ENCODE measurements at places on chromosomes 2 and 18.

DNA sequence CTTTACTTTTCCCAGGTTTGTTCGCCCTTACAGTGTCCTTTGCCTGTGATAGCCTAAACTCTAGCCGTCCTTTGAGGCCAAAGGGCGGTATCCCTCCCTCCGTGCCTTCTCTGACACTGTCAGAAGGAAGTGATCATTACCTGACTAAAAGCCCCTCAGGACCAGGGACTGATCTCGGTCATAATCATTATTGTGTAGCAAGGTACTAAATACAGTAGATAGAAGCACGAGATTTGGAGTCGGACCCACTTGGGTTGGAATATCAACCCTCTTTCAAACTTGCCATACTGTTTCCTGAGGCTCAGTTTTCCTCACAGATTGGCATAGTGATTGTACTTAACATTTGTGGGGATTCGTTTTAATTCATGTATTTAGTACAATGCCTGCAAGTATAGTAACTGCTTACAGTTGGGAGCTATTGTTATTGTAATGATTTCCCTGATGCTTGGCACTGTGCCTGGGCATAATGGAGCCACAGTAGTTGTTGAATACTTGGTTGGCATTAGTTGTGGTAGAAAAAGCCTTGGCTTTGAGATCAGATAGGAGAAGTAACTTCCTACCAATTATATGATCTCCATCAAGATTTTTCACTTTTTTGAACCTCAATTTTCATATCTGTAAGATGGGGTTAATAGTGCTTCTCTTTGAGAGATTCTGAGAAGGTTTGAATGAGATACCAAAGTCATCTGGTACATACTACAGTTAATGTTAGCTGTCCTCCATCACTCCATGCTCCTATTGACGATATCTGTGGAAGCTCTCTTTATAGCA is 836 bp downstream of the STK11IP start:
- no peak for DNase-seq

DNA sequence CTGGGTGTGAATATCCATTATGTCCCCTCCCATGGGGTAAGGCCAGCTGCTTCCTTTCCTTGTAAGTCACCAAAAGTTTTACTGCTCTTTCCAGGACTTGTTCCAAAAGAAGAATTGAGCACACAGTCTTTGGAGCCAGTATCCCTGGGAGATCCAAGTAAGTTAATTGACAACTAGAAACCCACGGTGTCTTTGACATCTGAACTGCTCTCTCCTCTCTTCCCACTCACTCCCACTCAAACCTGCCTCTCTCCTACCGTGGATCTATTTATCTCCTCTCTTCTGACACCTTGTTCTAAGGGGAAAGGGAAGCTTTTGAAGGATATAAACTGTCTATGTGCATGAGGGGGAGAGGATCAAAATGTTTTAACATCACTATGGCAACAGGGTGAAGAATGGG is 86.7 kb downstream of the VIT start:
- no peak for DNase-seq

DNA sequence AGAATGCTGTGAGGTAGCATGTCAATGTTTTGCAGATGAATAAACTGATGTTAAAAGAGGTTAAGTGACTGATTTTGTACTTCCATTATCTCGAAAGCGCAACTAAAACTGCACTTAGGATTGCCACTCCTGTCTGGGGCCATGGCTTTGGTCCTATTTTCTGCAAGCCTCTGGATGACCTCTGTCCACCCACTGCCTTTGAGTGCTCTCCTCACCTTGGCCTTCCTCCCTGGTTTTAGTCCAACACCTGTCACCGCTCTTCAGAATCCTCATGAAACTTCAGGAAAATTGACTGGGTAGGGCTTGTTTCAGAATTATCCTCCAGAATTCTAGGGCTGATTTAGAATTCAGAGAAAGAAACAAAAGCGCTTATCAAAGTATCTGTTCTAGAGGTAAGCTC is 51.1 kb upstream of the HNMT start:
- DNase-seq, result no peak

GRCh38 chr2:241314226-241315092 is 1.0 kb downstream of the HDLBP start:
- DNase-seq, result peak; percentile 60

- DNase-seq, result peak; percentile 91
Measured at GRCh38 chr2:191676790-191677645, 918 bp upstream of the NABP1 start.

- DNase-seq, result no peak
Measured at GRCh38 chr2:100887713-100888495, 68.0 kb downstream of the NPAS2 start.

GRCh38 chr2:232581725-232582124 is 31.2 kb downstream of the EIF4E2 start:
- no peak for DNase-seq

DNA sequence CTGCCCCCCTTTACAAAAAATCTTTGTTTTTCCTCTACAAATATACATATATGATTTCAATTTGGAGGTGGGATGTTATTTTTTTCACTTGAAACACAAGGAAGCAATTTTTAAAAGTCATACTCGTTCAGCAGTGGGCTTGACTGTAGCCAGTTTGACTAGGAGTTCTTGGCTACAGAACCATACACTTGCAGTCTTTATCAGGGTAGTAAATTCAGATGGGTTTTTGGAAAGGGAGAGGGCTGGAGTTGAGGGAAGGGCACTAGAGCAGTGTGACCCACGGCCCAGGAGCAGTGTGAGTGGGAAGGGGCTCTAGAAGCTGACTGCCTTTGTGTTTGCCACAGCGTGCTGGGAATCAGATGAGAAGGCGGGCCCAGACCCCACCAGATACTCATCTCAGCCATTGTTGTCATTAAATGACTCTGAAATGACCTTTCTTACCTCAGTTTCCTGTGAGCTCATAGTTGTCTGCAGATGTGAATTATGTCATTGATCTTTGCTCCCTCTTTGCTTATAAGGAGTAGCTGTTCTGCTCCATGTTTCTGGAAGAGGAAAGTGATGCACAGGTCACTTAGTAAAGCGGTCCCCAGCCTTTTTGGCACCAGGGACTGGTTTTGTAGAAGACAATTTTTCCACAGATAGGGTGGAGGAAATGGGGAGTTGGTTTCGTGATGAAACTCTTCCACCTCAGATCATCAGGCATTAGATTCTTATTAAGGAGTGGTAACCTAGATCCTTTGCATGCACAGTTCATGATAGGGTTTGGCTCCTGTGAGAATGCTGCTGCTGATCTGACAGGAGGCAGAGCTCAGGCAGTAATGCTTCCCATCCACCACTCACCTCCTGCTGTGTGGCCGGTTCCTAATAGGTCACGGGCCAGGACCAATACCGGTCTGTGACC is 116.8 kb downstream of the SPTBN1 start:
- DNase-seq, result no peak

GRCh38 chr2:43370146-43370545 is 143.7 kb upstream of the ZFP36L2 start:
- DNase-seq, result no peak

- no peak for DNase-seq
Measured at GRCh38 chr2:192157776-192158175, 37.0 kb downstream of the TMEFF2 start.

GRCh38 chr2:62140426-62141141 is 55.3 kb upstream of the B3GNT2 start:
- no peak for DNase-seq

GRCh38 chr2:181130686-181131085 is 150.3 kb downstream of the UBE2E3 start:
- peak; percentile 76 for DNase-seq

All from AG10803 (cell line).